ENCODE measurements at places on chromosomes 3 and 15.

DNA sequence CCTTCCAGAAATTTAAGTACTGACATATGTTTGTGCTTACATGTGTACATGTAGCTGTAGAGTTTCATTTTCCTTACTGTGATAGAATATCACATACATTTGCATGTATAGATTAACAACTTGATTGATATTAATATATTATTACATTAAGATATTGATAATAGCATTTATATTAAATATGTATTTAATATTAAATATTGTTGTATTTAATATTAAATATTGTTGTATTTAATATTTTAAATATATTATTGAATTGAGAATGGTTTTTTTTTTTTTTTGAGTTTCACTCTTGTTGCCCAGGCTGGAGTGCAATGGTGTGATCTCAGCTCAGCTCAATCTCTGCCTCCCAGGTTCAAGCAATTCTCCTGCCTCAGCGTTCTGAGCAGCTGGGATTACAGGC, 76.5 kb downstream of the MYH15 start:
- no peak for DNase-seq

GRCh38 chr3:59839283-59839682, 789.5 kb upstream of the CFAP20DC start:
- DNase-seq = no peak

- DNase-seq = no peak
Observed at GRCh38 chr3:11618904-11619303, 24.8 kb downstream of the VGLL4 start.

DNA sequence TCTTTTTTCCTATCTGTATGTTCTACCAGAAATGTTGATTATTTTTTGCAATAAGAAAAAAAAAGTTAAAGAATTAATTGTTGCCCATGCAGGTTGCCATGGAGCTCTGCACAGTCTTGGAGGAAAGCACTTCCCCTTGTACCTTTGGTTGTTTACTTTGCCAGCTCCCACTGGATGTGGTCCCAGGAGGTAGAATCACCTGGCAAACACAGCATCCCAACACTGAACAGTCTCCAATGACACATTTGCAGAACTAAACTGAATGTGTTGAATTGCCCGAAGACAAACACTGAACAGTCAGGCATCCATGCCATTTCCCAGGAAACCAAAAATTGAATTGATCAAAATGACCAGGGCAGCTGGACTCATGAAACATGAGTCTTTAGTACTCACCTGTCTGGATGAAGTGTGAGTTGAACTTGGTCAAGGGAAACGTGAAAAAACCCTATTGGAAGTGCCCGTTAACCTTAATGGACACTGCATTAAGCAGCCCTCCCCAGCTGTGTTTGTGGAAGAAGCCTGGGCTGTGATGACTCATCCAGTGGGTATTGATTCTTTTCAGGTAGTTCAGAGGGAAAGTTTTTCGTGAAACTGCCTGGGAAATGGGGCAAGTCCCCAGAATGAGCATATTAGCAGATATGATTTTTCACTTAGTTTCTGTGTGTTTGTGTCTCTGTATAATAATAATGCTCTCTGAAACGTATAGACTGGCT, 284.7 kb upstream of the STT3B start:
- no peak for DNase-seq

DNA sequence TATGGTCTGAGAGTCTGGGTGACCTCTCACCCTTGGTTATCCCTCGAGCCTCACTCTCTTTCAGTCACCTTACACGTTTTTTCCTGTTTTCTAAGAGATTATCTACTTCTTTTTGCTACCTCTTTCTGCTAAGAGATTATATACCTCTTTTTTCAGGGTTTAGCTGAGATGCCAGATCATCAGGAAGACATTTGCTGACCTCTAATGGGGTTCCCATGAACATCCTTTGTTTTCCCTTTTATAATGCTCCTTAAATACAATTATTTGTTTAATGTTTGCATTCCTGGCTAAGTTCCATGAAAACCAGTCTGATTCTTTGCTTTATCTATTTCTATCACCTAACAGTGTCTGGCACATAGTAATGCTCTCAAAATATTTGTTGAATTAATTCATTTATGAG, 39.6 kb downstream of the LEKR1 start:
- no peak for DNase-seq

GRCh38 chr3:24704496-24704895, 209.8 kb upstream of the THRB start:
- DNase-seq = no peak

DNA sequence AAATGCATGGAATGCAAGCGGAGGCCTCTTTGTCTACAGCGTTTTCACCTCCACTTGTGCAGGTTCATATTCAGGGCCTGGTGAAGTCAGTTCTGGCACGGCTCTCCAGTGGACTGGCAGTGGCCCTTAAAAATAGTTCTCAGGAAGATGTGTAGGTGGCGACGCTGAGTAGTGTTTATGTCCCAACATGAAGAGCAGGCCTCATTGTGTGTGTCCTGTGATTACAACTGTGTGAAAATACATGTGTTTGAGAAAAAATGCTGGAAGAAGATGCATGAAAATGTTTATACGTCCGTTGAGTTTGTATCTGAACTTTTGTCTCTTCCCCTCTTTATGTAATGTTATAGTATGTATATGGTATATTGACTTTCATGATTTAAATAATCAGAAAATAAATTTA, 7.2 kb downstream of the LIPC start:
- DNase-seq = no peak

GRCh38 chr3:22969276-22969675, 233.9 kb upstream of the UBE2E2 start:
- DNase-seq = no peak

GRCh38 chr3:29128001-29128400, 152.9 kb upstream of the RBMS3 start:
- no peak for DNase-seq

DNA sequence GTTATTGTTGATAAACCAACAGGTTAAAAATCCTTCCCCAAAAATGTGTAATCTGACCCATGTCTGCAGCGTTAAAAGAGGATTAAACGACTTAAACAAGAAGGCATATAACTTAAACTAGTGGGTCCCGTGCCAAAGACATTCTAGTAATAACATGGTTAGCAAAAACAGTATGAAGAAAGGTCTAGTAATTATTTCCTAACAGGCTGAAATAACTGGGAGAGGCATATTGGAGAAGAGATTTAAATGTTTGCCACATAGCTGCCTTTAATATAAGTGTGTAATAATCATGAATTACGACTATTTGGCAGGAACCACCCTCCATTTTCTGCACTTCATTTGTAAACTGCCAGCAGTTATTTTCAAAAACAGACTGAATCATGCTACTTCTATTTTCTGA, 67.7 kb upstream of the CSPG5 start:
- no peak for DNase-seq

GRCh38 chr15:71056111-71056510, 59.2 kb upstream of the THSD4 start:
- no peak for DNase-seq

DNA sequence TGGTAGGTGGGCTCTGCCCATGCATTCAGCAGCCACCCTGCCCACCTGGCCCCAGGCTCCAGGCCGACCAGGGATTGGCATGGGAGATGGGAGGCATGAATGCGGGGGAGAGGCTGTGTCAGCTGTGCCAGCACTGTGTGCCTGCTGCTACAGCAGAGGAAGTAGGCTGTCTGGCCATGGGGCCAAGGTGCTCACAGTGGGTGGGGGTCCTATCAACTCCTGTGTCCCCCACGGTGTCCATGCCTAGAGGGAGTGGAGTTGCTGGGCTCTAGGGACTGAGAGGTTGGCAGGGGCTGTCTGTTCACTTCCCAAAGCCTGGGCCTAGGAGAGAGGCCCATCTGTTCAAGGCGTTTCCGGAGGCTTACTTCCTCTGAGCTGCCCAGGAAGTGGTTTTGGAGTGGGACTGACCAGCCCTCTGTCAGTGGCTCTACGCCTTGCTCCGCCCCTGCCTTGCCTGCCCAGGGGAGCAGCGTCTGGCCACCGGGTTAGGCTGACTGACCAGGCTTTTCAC, 5.8 kb downstream of the PRKCD start:
- DNase-seq = no peak

GRCh38 chr15:81189583-81190283, 6.9 kb upstream of the IL16 start:
- DNase-seq = no peak

DNA sequence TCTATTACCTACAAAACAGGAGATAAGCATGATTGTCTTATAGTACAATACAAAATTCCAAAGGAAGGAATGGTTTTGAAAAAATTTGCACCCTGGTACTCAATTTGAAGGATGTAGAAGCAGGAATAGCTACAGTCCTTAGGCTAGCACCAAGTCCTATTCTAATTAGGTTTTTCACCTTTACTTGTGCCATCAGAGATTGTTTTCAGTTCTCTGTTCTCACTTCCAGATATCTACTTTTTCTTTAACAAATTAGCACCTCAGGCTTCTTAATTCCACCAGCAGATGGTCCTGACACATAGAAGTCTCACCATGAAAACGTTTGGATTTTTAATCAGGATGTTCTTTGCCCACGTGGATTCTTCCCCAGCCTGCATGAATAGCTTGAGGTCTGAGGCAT, 43.8 kb downstream of the IL5RA start:
- DNase-seq = no peak

DNA sequence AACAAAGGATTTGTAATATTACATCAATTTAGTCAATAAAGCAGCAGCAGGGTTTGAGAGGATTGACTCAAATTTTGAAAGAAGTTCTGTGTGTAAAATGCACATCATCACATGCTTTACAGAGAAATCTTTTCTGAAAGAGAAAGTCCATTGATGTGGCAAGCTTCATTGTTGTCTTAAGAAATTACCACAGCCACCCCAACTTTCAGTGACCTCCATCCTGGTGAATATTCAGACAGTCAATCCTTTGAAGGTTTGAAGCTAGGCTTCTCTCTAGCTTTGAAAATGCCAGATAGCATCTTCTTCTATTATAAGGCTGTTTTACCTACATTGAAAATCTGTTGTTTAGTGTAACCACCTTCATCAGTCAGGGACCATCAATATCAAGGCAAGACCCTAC, 51.8 kb upstream of the SETMAR start:
- no peak for DNase-seq

GRCh38 chr3:124981472-124981871, 46.9 kb upstream of the MUC13 start:
- DNase-seq = no peak

DNA sequence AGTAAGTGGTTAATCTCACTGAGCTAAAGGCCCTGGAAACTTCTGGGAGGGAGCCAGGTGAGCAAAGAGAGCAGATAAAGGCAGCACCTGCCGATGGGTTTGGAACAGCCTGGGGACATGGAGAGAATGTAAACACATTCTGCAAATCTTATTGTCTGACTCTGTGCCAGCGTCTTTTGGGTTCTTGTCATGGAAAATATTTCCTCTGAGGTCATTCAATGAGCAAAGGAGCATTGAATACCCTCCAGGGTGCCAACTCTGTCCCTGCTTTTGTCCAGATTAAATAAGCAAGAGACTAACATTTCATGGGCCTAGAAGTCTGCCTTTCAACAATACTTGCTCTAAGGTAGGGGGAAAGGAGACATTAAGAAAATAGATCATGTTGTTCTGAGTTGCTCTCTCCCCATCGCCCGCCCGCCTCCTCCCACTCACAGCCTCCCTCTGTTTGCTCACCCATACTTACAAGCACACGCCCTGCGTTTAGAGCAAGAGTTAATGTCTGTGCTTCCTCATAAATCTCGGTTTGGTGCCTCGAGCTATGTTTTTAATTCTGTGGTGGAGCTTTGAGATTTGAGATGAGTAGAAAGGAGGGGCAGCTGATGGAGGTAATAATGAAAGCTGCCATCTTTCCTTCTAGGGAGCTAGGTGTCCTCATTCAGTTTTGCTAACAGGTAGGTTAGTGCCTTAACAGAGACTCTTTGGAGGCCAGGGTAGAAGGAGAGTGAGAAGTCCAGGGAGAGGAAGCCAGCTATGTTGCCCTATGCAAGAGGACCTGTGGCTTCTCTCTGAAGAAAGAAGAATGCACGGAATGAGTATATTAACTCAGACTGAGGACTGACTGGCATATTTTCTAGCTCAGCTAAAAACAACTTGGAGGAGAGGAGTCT, 132.9 kb downstream of the TPRG1 start:
- DNase-seq = no peak

DNA sequence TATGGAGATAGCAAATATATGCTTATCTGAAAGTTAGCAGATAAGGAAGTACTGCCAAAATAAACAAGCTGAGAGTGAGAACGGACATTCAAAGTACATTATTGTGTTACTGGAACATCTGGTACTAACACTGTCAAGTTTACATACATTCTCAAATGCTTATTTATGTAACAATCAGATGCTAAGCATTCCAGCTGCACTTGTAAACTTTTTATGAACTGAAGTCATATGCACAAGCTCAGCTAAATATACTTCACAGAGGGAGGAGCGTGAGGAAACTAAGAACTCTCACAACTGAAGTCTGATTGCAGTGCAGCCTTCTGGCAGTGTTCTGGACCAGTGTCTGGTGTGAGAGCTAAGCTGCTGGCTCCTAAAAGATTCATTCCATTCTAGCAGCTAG, 223.7 kb upstream of the NANOGP8 start:
- no peak for DNase-seq

DNA sequence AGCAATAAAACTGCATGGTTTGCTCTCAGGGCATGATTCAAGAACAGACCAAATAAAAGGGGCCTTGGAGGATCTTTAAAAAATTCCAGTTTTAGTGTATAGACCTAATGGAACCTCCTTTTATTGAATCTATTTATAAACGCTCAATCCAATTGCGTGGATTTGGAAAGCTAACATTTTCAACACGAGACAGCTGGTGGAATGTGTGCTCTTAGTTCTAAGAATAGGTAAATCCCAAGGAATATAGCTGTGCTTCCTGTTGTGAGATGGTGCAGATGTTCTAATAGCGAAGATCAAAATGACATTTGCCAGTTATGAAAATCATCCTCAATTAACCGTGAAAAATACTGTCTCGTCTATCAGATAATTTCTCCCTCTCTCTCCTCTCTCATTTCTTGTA, 192.5 kb downstream of the ATP10A start:
- no peak for DNase-seq

DNA sequence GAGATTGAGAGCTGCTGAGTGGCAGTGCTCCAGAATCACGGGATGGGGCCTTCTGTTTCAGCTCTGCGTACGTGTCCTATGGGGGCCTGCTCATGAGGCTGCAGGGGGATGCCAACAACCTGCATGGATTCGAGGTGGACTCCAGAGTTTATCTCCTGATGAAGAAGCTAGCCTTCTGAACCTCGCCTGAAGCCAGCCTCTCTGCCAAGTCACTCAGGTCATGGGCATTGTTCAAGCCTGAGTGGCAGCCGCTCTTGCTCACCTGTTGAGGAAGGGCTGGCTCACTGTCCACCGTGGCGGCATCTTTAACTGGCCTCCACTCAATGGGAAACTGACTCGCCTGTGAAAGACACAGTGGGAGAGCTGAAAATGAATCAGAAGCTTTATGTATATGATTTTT, 6.6 kb downstream of the POLR2H start:
- DNase-seq = no peak

DNA sequence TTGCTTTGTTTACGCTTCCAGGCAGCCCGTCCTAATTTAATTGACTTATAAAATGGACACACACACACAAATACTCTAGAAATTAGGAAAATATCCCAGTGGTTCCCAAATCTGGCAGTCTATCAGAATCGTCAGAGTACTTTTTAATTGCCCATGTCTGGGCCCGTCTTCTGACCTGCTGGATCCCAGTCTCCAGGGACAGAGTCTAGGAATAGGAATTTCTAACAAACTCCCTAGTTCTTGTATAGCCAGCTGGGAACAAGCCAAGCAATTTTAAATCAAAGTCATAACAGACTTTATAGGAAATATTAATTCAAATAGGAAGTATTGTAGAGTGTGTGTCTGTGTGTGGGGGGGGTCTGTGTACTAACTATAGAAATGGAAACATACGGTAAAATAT, 33.4 kb downstream of the LDHAL6B start:
- no peak for DNase-seq

Measured in activated T-helper 9 cell treated with anti-CD3 and anti-CD28 coated beads, Interleukin-2, amount 50 U/mL, for 16 hours (primary cell).